Activated effector memory CD4-positive, alpha-beta T cell treated with anti-CD3 and anti-CD28 coated beads, Interleukin-2, amount 50 U/mL, for 16 hours (primary cell): ENCODE measurements at places on chromosomes 5 and 9.

DNA sequence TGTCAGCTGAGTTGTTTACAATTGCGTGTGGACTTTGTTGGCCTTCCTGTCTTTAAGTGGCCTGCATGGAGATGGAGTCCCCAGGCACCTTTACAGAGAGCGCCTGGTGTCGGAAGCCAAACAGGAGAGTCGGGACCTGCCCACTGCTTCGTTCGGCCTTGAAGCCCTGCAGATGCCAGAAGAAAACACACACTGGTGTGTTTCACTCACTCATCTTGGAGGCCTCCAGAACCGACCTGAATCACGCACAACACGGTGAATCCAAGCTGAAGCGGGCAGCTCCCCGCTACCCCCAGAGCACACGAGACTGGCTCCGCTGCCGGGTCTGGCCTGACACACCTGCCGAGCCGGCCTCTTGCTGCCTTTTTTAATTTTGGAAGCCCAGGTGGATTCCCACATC, 419.4 kb upstream of the IRX4 start:
- no peak for DNase-seq

DNA sequence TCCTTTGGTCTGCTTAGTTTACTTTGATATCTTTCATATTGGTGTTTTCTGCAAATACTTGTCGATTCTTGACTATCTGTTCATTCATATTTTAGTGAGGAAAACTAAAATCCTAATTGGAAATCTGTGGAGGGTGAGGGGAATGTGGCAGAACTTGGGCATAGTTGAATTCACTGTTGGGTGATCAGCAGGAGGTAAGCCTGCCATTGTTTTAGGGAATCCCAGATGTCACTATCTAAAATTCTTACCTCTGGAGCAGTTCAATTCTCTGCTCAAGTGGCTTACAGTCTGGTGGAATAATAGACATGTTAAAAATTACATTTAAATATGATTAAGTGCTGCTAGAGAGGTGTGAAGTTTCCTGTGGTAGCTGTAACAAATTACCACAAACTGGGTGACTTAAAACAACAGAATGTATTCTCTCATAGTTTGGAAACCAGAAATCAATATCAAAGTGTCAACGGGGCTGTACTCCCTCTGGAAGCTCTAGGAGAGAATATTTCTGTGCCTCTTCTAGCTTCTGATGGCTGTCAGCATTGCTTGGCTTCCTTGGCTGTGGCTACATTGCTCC, 90.3 kb upstream of the GCNT4 start:
- no peak for DNase-seq

DNA sequence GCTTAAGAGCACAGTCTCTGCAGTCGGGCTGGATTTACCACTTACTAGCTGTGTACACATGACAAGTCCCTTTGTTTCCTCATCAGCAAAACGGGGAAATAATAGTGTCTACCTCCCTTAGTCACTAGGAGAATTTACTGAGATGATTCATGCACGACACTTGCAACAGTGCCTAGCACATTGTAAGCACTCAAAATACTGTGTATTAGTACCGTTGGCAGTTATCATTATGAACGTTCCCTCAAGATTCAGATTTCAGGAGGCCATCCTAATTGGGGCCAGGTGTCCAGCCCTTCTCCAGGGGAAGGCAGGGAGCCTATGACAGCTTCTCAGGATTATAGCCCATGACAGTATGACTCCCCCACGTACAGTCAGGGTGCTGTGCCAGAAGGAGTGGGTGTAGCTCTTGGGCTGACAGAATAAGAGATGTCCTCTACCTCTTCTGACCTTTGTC, 164.3 kb downstream of the DOCK2 start:
- no peak for DNase-seq

DNA sequence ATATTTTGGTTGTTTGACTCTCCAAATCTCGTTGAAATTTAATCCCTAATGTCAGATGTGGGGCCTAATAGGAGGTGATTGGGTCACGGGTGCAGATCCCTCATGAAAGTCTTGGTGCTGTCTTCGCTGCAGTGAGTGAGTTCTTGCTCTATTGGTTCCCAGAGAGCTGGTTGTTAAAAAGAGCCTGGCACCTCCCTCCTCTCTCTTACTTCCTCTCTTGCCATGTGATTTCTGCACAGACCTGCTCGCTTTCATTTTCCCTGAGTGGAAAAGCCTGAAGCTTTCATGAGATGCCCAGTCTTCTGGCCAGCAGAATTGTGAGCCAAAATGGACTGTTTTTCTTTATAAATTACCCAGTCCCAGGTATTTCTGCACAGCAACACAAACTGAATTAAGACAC, 221.6 kb downstream of the MAT2B start:
- DNase-seq: no peak

DNA sequence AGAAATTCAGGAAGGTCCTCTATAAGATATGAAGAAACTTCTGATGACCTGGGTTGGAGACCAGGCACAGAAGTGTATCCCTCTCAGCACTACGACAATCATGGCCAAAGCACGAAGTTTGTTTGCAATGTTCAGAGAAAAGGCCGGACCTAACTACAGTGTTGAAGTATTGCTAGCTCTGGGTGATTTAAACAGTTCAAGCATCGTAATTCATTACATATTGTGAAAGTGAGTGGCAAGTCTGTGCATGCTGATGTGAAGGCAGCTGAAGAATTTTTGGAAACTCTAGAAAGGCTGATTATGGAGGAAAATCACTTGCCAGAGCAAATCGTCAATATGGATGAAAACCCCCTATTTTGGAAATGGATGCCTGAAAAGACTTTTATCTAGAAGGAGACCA, 67.2 kb upstream of the PANK3 start:
- no peak for DNase-seq

GRCh38 chr5:177368869-177369644, 11.3 kb downstream of the RGS14 start:
- peak; percentile 73 for DNase-seq

- no peak for DNase-seq
Observed at GRCh38 chr5:119083679-119084078, 12.8 kb downstream of the DMXL1 start.

DNA sequence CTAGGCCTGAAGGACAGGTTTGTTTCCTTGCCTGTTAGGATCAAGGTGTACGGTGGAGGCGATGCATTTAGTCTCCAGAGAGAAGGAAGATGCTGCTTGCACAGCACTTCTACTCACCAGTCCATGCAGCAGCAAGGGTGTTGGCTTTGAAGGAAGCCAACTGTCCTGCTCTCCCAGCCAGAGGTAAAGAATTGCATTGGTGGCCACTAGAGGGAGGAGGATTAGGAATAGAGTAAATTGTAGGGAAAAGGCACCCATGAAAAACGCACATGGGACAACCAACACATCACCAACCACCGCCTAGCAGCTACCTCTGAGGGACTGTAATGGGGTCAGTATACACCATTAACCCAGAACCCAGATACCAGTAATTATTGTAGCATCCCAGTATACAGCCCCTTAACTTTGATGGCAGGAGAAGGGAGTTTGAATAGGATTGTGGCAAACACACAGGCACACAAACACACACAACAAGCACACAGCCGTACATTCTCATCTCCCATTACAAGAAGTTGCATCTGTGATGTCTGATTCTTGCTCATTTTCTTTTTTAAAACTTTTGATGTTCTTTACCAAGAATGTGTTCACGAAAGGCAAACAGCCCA, 267.7 kb downstream of the ADAMTS6 start:
- DNase-seq: no peak

DNA sequence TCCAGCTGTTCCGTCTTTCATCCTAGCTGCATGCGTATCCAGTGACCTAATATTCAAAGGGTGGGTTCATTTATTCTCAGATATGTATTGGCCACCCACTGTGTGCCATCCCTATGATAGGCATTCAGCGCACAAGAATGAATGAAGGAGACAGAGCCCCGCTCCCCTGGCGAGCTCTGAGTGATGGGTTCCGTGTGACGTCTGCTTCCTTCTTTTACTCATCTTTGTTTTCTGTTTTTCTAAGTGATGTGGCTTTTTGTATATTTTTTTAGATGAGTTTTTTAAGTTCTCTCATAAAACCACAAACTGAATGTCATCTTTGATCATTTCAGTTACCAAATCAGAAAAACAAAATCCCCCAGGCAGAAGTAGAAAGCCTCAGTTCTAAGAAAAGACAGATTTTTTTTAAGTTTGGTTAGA, 168.3 kb upstream of the OTULINL start:
- peak; percentile 77 for DNase-seq

DNA sequence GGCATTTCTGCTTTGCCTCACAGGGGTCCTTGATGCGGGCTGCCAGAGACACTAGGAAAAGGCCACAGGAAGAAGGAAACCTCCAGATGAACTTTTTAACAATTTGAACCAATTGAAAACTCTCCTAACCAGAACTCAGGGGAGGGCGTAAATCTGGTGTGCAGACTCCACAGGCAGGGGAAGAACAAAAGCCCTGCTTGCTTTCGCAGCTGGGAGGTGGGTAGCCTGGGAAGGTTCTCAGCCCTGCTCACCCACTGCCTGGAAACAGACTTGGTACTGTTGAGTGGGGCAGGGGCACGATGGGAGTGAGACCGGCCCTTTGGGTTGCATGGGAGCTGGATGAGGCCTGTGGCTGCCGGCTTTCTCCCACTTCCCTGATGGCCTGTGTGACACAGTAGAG, 237.8 kb upstream of the TLE4 start:
- DNase-seq: no peak

DNA sequence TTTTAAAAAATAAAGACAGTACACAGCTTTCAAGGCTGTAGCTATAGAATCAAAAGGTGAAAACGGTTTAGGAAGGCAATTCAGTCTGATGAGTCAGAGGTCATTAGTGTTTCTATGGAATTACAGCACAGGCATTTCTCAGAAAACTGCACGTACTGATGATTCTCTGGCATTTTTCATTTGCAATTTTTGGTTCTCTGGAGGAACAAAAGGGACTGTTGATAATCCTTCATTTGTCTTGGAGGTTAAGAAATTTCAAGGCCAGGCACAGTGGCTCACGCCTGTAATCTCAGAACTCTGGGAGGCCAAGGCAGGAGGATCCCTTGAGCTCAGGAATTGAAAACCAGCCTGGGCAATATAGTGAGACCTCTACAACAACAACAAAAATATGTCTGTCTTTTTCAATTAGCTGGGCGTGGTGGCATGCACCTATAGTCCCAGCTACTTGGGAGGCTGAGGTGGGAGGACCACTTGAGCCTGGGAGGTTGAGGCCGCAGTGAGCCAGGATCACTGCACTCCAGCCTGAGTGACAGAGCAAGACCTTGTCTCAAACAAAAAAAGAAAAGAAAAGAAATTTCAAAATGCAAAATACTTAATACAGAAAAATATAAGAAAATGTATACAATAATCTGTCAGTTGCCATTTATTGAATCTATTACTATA, 27.3 kb downstream of the NR6A1 start:
- no peak for DNase-seq

DNA sequence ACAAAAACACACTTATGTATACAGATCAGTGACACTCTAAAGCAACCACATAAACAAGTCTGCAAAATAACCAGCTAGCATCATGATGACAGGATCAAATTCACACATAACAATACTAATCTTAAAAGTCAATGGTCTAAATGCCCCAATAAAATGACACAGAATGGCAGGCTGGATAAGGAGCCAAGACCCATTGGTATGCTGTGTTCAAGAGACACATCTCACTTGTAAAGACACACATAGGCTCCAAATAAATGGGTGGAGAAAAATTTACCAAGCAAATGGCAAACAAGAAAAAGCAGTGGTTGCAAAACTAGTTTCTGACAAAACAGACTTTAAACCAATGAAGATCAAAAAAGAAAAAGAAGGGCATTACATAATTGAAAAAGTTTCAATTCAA, 26.0 kb downstream of the GAPT start:
- no peak for DNase-seq

- no peak for DNase-seq
Observed at GRCh38 chr9:92270511-92270910, 23.0 kb downstream of the IARS1 start.

DNA sequence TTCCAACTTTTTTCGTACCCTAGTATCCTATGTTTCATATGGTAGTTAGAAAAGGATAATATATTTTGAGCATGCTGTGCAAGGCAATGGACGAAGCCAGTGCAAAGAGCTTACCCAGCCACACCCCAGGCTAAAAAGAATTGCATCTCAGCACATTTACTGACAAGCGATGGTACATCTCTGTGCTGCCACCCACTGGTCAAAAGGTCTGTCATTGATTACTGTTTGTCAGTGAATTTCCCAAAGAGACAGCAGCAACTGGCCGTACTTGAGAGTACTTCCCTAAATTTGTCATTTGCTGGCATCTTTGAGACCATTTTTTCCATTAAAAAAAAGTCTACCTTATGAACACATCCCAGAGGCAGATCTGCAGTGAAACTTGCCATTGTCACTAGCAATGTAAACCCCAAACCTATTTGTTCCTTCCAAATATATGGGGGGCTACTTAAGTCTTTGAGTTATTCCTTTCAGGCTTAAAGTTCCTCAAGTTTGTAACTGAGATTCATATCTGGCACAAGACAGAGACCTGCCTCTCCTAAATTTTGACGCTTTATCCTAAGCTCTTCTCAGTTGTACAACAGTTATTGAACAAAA, 184.3 kb downstream of the CTNND2 start:
- DNase-seq: no peak

DNA sequence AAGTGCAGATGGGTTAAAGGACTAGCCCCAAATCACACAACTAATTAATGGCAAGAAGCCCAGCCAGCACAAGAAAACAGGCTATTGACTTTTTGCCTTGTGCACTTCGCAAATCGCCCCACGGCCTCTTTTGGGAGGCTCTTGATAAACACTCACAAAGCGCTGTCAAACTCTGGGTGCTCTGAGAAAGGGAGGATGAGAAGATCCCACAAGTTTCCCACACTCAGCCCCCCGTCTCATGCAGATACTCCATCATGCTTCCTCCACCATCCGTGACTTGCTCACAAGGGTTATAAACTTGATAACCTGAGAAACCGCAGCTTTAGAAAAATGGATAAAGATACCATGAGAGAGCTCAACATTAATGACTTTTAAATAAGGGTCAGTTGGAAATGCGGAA, 219.7 kb downstream of the EBF1 start:
- DNase-seq: no peak

- DNase-seq: peak; percentile 89
Observed at GRCh38 chr5:169637549-169638121, 560 bp downstream of the DOCK2 start.

DNA sequence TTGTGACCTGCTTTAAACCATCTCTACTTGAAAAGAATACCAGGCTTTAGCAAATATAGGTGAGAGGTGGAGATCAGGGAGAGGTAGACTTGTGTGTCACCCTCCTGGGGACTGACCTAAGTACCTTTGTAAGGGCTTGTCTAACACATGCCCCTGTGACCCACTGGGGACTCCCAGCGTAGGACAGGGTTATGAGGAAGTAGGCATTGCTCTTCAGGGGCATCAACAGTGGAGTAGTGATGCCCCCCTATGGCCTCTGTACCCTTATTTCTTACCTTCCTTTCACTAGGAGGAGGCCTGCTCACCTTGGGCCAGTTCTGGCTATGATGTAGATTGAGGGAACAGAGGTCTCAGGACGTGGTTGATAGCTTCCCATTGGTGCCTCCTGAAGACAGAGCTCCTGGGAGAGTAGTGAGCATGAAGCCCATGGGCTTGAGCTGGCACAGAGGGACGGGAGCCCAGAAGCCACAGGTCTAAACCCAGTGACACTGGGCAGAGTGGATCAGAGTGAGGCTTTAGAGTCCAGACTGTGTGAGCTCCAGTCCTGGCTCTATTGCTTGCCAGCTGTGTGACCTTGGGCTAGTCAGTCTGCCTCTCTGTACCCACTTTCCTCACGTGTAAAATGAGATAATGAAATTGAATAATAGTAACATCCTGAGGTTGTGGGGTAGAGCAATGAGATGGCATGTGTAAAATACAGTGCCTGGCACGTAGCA, 191.7 kb downstream of the AOPEP start:
- no peak for DNase-seq

GRCh38 chr5:2110137-2110933, 227.6 kb upstream of the IRX4 start:
- no peak for DNase-seq
